ENCODE measurements at places on chromosomes 1 and 21. TPM values are rescaled to one million over a fixed set of nuclear protein-coding genes. Genes with fewer than 3 reads are reported as not detected.

The TMEM54 gene
- 4.4 TPM for polyA plus RNA-seq

The TCHH gene
- polyA plus RNA-seq: 0.03 TPM

The RTCA gene
- polyA plus RNA-seq: 31.3 TPM

The LCK gene
- 5.2 TPM for polyA plus RNA-seq

The CFHR1 gene
- polyA plus RNA-seq: 0.21 TPM

The ST6GALNAC3 gene
- 103 TPM for polyA plus RNA-seq

The PCSK9 gene
- polyA plus RNA-seq: 1.1 TPM

The ISG15 gene
- 15.0 TPM for polyA plus RNA-seq

GRCh38 chr1:1427106-1427819 lies 6.2 kb upstream of the ANKRD65 start:
- DNase-seq: no peak

GRCh38 chr1:99548943-99549605 lies 96.8 kb upstream of the PALMD start:
- DNase-seq: no peak

DNA sequence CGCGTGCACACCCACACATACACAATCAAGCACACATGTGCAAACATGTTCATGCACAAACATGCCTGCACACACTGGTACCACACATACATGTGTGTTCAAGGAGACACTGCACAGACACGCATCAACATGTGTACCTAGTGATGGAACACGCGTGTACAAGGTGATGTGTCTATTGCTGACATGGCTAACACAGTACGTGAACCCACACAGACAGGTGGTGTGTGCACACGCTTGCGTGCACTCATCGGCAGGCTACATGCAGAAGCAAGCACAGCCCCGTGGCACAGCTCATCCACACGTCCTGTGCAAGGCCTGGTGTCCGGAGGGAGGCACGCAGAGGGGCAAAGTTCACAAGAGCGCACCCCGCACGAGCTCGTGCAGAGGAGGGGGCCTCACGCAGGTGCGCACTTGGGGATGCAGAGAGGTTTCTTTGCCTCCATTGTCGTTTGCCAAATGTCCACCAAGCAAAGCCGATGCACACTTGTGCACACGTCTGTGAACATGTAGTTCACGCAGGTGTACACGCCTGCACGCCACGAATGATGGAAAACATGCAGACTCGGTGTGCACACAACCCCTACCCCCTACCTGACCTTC lies 969 bp downstream of the ACAP3 start:
- no peak for DNase-seq

- no peak for DNase-seq
Observed at GRCh38 chr1:175095978-175096607, 28.5 kb downstream of the TNN start.

DNA sequence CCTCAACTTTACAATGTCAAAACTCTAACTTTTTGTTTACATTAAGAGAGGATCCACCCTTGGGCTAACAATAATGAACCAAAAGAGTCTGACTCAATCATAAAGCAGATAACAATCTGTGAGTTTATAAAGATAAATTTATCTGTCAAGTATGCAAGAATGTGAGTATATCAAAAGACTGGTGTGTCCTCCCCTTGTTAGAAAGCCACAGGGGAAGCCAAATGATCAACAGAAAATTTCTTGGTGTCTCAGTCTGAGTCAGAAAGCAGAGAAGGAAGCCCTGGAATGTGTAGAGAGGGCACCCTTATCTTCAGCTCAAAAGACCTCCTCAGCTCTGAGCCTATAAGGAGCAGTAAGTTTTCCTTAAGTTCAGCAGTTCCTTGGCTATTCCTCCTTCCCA lies 13.9 kb upstream of the PDIK1L start:
- DNase-seq: no peak

GRCh38 chr21:46082963-46083790 lies 14.7 kb upstream of the COL6A2 start:
- DNase-seq: no peak

GRCh38 chr1:161915051-161915503 lies 108.6 kb downstream of the OLFML2B start:
- DNase-seq: no peak

DNA sequence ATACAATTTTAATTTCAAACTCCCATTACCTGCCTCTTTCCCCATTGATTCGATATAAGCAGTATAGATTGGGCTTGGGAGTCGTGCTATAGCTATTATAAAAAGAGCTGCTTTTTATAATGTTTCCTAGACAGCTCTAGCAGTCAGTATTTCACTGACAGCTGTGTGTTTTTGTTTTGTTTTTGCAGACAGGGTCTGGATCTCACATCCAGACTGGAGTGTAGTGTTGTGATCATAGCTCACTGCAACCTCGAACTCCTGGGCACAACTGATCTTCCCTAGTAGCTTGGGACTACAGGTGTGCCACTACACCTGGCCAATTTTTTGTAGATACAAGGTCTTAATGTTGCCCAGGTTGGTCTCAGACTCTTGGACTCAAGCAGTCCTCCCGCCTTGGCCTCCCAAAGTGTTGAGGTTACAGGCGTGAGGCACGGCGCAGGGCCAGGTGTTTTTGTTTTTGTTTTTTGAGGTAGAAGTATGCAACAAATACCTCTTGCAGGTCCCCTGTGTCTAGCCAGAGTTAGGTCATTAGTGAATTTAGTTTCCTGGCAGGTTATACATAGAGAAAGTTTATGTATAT lies 1.7 kb downstream of the NASP start:
- no peak for DNase-seq

GRCh38 chr1:54218883-54219687 lies 19.1 kb downstream of the MRPL37 start:
- DNase-seq: no peak

Measured in right renal cortex interstitium (tissue), 3 donors.